ENCODE measurements at places on chromosomes 2 and 18.

DNA sequence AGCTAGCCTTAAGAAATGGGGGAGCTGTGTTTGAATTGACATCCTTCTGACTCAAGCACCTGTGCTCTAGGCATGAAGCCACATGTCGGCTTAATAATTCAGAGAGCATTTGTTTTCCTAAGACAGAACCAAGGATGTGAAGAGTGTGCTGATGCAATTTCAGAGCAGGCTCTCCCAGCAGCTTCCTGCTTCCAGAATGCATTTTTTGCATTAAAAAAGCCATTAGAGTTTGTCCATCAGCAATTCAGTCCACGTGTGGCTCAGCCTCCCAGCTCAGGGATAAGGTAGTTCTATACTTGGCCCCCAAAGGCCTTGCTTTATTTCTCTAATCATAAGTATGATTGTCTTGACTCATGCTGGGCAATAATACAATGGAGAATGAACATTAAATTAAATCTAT, 37.7 kb downstream of the DOCK10 start:
- DNase-seq, result no peak

DNA sequence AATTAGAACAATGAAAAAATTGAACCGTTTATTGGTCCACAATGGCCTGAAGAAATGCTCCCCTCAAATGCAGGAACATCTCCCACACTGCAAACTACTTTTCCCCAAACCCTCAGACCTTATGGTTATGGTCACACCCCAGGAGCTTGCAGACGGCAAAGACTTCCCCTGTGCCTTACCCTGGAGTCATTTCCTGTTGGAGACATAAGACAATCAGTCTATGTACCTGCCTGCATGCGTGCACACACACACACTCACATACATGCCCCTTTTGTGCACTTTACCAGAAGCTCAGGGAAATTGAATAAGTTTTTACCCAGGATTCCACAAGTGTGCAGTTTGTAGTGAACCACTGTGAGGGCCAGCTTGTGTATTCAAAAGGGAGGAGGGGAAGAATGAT, 281.9 kb upstream of the CELF4 start:
- DNase-seq, result no peak

- DNase-seq, result no peak
These were observed 44.6 kb downstream of the SMAD4 start for GRCh38 chr18:51074605-51075004.

DNA sequence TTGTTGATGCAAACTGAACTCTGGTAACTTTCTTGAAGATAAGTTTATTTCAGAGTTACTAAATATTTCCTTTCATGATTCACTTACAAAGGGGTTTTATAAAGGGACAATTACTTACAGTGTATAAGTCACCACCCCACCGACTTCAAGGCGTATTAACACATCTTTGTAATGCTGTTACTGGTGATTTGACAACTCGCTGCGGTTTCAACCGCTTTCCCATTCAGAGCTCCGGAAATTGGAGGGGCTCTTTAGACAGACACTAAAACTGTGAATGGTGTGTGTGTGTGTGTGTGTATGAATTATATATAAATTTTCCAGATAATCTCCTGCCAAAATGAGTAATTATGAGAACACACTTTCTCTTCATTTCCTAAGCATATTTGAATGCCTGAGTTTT, 4.9 kb downstream of the TM4SF20 start:
- DNase-seq, result no peak

- DNase-seq, result no peak
These were observed 30.1 kb downstream of the MROH2A start for GRCh38 chr2:233807966-233808935.

DNA sequence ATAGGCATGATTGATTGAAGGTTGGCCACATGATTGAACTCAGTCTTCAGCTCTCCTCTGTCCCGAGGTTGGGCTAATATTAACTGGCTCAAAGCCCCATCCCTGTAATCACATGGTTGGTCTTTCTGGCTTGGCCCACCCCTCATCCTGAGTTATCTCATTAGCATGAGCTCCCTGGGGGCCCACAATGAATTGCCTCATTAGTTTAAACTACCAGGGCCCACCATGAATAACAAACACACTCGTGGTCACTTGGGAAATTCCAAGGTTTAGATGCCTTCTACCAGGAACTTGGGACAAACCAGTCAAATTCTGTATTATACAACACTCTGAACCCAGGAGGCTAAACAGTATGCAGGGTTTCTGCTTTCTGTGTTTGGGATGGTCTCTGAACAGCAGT, 121.7 kb upstream of the B3GNT2 start:
- DNase-seq, result no peak

- DNase-seq, result no peak
These were observed 73.6 kb upstream of the TSPYL6 start for GRCh38 chr2:54329482-54330161.

GRCh38 chr18:55522011-55522410, 66.0 kb downstream of the TCF4 start:
- DNase-seq, result no peak

- no peak for DNase-seq
These were observed 259.0 kb downstream of the PAX3 start for GRCh38 chr2:222039821-222040220.
